A673 (cell line): ENCODE measurements at places on chromosomes 7 and 10.

DNA sequence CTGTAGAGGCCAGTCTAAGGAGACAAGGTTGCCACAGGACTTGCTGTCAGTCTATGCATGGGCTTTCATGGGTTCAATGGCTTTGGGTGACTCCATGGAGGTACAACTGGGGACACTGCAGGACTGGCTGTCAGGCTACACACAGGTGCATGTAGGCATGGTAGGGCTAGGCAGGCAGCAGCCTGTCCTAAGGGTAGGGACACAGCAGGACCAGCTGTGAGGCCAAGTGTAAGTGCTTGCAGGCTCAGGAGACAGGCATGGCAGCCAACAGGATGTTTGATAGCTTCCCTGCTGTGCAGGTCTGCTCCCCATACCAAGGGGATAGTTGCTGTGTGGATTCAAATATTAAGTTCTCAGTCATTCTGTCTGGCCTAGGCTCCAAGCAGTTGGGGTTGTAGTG lies 181.0 kb upstream of the NPY start:
- no peak for DNase-seq

DNA sequence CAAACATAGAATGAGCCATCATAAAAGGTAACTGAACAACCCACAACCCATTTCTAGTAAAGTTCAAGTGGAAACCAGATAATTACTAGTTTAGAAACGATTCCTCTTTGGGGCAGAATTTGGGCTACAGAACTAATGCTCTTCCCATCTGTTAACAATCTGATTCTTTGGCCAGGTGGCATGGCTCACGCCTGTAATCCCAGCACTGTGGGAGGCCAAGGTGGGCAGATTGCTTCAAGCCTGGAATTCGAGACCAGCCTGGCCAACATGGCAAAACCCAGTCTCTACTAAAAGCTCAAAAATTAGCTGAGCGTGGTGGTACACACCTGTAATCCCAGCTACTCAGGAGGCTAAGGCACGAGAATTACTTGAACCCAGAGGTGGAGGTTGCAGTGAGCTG lies 18.5 kb downstream of the CYP51A1 start:
- DNase-seq, result no peak

DNA sequence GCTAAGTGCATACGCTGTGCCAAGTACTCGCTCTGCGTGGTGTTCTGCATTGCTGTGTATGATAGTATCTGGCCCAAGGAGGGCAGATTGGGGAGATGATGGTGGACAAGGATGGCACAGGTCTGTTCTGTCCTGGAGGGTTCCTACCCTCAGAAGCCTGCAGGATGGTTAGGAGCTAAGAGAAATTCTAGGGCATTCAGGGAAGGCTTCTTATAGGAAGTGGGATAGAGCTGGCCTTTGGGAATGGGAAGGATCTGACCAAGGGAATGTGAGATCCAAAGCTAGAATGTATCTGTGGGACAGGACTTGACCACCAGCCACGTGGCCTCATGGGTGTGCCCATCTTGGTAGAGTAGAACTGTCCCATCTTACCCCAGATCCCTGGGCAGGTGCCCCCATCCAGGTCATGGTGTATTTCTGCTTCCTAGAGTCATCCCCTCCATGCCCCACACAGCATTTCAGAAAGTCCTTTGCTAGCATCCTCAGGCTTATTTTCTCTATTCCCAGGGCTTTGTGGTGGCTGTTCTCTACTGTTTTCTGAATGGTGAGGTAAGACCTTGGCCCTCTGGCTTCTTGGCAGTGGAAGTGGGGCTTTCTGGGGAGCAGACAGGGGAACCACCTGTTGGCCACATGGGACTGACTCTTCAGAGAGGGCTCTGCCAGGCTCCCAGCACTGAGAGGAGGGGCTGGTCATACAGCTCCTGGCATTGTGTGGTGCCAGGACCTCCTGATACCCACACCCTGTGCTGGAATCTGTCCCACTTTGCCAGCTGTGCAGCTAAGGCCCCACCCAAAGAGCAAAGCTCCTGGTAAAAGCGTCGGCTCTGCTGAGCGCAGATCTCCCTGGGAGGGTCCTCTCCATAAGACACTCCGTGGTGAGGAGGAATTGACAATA lies 52.5 kb downstream of the ADCYAP1R1 start:
- no peak for DNase-seq

DNA sequence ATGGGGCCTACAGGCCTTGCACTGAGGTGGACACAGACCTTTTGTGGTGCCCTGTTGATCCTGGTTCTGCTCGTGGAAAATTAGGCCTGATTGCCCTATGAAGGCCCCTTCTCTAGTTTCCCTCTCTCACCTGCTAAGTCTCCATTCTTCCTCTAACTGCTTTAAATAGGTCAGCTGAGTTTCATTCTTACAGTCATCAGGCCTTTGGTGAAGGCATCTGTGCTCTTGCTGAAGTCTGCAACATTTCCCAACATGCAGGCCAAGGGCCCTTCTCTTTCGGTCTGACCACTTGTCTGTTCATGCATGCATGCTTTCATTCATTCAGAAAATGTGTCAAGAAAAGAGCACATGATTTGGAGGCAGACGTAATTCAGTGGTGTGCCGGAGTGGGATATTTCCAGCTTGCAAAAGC lies 244.0 kb downstream of the BUB3 start:
- DNase-seq, result no peak

- no peak for DNase-seq
These were observed 139.8 kb upstream of the CDK13 start for GRCh38 chr7:39810204-39810642.

GRCh38 chr10:86342111-86342863 lies 24.3 kb downstream of the GRID1 start:
- DNase-seq, result no peak

DNA sequence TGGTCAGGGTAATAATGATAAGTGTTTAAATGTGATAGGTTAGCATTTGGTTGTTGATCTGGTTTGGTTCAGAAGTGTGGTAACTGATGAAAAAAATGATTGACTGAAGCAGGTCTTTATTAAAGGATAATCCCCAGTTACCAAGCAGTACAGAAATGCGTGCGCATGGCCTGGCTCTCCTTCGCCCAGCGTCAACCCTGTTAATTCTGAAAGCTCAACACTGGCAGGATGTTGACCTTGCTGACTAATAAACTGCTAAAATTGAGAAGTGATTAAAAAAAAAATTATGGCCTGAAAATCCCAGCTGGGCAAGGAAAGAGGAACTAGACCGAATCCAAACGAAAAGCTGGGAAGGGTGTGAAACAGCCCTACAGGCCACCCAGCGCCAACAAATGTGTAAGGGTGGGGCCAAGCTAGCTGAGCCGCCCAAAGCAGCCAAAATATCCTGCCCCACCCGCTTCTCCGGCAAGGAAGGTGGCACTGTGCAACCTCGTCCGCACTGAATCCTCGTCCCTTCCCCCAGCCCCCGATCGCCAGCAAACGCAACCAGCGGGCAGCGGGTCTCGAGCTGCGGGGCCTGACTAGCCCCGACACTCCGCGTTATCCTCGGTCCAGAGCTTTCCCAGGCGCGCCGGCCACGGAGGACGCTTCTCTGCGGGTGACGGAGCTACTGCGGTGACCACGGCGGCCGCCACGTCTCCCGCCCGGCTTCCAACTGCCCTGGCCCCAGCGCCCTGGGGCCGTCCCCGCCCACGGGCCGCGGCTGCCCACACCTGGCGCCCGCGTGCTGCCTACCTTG lies 561 bp downstream of the SHTN1 start:
- peak; percentile 70 for DNase-seq

DNA sequence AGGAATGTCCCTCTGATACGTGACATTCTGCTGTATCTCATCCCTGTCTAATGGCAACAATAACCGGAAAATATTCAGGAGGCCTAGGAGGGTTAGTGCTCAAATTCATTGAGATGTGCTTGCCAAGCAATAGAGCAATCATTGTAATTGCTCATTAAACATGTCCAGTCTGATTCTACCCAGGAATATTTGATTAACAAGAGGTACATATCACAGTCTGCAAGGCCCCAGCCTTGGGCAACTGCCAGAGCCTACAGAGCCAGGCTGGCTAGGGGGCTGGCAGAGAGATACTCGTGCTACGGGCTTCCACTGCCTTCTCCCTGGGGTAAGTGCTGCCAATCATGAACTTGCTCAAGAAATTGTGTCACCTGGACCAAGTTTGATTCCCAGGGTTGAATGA lies 99.1 kb downstream of the ALOX5 start:
- DNase-seq, result no peak

DNA sequence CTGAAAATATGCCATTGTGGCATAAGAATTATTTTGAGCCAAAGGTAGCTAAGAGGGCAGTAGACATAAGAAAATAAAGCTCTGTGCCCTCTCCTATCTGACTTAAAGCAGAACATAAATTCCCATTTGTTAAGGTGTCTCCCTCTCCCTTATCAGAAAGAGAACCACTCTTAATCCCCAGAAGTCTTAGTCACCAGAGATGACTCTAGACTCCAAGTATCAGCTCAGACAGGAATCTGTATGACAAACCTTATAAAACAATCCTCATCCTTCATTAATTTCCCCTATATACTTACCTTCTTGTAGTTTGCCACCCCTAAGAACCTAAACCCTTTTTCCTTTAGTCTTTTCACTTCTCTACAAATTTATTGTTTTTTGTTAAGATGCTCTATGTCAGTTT lies 21.8 kb upstream of the PIP4K2A start:
- DNase-seq, result no peak

DNA sequence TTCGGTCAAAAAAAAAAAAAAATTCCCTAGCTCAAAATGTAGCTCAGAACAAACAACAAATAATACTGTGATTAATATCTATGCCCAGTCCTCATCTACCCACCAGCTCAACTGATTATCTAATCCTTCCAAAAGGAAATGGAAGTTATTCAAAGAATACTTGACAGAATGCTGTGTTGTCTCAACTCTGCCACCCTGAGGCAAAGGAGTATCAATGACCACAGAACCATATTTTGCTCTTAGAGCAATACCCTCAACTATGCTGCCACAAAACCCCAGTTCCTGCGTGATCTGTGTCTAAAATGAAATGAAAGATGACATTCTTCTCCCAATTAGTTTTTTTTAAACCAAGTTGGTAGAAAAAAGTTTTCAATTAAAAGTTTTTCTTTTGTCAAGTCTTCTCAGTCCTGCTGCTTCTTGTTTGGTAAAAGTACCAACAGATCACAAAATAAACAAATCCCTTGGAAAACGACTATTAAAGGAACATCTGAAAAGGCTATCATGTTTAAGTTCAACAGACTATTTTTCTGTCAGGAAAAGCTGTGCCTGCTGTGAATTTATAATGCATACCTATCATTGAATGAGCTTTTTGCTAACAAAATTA lies 21.6 kb downstream of the RBM28 start:
- peak; percentile 73 for DNase-seq

- DNase-seq, result no peak
These were observed 12.4 kb downstream of the CAMK2B start for GRCh38 chr7:44313016-44313415.

GRCh38 chr7:47301105-47301477 lies 280.8 kb downstream of the TNS3 start:
- DNase-seq, result no peak
